ENCODE measurements at places on chromosomes 12 and 14.

GRCh38 chr14:106666341-106666740 lies 1140.0 kb downstream of the TMEM121 start:
- no peak for DNase-seq

- DNase-seq: peak; percentile 55
Observed at GRCh38 chr12:60494244-60494643, 898.4 kb downstream of the SLC16A7 start.

GRCh38 chr12:6923851-6924250 lies 3.9 kb upstream of the ATN1 start:
- DNase-seq: no peak

DNA sequence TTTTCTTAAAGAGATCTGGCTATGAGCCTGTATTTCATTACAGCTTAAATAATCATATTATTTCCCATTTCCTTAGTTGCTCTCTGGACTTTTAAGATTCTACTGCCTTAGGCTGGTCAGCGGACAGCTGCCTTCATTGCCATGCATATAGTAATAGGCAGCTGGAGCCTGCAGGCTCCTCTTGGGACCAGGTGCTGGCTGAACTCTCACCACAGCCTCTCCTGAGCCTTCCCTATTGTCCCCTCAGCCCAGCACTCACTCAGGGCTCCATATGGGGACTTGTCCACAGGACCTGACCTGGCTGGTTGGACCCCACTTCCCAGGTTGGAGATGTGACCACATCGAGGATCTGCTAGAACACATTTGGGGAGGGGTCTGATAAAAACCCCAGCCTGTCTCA lies 405.4 kb downstream of the DPF3 start:
- DNase-seq: no peak

DNA sequence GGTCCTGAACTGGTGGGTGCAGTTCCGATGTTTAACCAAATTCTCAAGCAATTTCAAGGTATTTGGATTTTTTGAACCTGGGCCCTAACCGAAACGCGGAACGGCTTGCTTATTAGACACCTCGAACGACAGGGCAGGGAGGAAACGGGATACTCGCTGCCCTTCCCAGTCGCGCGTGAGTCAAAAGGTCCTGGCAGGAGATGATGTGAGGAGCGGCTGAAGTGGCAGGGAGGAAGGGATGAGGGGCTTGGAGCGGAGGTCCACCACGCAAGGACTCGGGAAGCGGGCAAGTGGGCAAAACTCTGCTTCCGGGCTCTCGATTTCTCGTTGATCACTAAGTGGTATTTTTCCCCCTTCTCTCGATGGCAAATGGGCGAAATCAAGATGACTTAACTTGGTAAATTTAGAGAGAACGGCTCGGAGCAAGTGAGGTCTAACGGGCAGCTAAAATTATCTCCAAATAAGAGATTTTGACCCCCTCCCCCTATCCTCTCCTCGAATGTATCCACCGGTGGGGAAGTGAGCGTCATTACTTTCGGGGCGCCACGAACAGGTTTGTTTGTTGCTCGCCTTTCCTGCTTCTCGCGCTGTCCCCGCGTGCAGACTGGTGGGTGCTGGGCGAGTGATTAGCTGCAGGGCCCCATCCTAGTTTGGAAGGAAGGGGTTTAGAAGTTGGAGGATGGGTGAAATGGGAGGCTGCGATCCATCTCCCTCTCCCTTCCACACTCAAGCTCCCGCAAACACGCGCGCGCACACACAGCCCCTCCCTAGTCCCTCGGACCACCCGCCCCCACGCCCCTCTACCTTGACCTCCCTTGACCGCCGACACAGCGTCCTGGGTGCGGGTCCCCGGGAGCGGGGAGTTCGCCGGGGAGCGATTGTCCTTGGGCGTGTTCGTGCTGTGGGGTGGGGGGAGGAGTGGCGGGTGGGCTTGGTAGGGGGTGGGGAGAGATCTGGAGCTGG lies 986 bp upstream of the NTF3 start:
- DNase-seq: peak; percentile 9

GRCh38 chr12:4918950-4919660 lies 9.4 kb downstream of the KCNA1 start:
- no peak for DNase-seq

GRCh38 chr12:13167226-13167625 lies 29.3 kb upstream of the EMP1 start:
- peak; percentile 90 for DNase-seq

GRCh38 chr12:13437541-13437940 lies 241.0 kb downstream of the EMP1 start:
- DNase-seq: no peak

- no peak for DNase-seq
Observed at GRCh38 chr14:72876005-72876709, 17.7 kb downstream of the DPF3 start.

DNA sequence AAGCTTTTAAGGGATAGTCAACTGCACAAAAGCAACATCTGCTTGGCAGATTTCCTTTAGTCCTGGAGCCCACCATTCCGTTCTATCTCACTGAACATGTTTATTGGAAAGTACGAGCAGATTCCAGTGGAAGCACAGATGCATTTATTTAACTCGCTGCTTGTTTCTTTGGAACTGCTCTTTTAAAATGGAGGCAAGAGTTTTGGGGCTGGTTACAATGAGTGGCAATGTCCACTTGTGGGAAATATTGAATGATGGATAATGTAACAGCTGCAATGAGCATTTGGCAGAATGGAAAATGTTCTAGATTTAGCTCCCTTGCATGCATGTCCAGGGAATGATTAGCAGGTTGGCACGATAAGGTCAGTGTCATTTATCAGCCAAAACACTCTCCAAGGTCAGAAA lies 163.0 kb downstream of the ATP23 start:
- DNase-seq: no peak

DNA sequence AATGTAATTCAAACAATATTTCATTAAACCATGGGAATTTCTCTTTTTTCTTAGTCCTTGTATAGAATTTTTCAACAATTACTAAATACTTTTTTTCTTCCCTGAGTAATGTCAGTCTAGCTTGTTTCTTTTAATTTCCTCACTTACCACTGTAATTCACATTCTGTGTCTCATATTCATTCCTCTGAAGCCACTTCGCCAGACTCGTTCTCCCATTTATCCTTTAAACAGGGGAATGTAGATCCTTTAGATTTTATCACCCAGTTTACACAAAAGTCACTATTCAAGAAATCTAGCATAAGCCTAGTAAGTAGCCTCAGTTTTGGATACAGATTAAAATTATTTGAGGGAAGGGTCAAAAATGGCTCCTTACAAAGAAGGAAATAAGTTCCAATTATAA lies 6.8 kb downstream of the USP15 start:
- DNase-seq: no peak

GRCh38 chr12:7374423-7375144 lies 69.4 kb downstream of the CD163L1 start:
- peak; percentile 47 for DNase-seq

DNA sequence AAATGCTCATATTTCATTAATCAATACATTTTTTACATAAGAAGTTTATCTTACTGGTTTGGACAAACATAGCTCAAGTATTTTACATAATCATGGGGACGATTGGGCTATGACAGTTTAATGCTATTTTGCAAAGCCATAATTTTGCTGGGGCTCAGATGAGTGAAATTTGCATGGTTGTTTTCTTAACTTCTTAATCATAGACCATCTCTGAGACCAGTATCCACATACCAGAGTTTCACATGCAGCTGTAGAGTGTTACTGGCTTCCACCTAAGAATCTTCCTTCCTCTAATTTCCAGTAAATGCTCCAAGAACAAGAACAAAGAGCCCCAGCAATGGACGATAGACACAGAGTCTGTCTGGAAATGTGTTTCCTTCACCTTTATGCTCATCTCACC lies 303.0 kb upstream of the TMEM132C start:
- no peak for DNase-seq

- DNase-seq: no peak
Observed at GRCh38 chr12:25993901-25994651, 35.6 kb downstream of the RASSF8 start.

DNA sequence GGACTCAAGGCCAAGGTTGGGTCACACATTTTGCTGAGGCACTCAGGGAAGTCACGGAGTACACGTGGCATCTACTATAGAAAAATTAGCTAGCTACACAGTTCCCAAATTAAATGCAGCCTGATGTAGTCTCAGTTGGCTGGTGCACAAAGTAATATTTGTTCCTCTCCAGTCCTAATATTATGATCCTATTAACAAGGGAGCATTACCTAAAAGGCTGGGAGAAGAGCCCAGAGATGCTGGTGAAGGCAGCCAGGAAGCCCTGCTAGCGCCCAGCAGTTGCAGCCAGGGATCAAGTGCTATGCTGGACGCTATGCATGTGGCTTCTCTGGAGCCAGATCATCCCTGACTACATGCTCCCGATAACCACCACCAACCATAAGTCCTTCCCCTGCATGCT lies 88.0 kb upstream of the GSC start:
- DNase-seq: no peak

GRCh38 chr14:69260861-69261564 lies 1.1 kb downstream of the GALNT16 start:
- DNase-seq: peak; percentile 27

DNA sequence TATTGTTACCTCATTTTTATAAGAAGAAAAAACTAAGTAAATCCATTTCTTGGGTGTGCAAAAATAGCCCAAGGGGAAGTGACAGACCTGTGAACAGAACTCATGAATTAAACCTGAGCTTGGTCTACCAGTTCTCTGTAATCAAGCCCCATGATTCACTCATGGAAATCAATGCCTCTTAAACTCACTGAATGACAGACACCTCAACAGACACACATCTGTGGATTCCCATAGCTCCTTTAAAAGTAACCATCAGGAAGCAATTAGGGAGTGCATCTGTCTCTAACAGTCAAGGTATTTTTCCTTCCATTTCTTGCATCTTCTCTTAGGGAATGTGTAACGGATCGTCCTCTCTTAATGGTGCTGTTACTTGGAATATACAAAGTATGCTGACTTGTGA lies 215.0 kb upstream of the EEA1 start:
- peak; percentile 81 for DNase-seq

GRCh38 chr12:56046027-56046780 lies 4.5 kb downstream of the RPS26 start:
- DNase-seq: no peak

- no peak for DNase-seq
Observed at GRCh38 chr12:104720339-104721038, 237.6 kb downstream of the SLC41A2 start.

- DNase-seq: peak; percentile 67
Observed at GRCh38 chr14:31828946-31829868, 247.9 kb upstream of the ARHGAP5 start.

DNA sequence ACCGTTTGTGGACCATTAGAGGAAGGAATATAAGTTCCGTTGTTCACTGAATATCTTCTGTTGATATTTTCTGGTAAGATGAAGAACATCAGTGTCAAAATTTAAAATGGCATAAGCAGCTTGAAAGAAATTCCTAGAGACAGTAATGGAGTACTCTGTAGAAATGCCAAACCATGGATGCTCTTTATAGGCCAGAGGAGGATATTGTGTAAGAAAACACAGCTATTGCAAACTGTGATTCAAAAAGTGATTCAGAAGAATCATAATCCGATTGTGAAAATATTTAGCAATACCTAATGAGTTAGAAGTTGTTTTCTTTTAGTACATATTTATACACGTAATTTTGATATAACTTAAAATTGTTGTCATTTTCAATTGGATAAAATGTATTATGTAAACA lies 102.8 kb downstream of the SLC16A7 start:
- peak; percentile 89 for DNase-seq

- DNase-seq: no peak
Observed at GRCh38 chr14:92847749-92848148, 53.6 kb downstream of the GOLGA5 start.

GRCh38 chr12:18421867-18422266 lies 160.5 kb downstream of the PIK3C2G start:
- DNase-seq: peak; percentile 45

DNA sequence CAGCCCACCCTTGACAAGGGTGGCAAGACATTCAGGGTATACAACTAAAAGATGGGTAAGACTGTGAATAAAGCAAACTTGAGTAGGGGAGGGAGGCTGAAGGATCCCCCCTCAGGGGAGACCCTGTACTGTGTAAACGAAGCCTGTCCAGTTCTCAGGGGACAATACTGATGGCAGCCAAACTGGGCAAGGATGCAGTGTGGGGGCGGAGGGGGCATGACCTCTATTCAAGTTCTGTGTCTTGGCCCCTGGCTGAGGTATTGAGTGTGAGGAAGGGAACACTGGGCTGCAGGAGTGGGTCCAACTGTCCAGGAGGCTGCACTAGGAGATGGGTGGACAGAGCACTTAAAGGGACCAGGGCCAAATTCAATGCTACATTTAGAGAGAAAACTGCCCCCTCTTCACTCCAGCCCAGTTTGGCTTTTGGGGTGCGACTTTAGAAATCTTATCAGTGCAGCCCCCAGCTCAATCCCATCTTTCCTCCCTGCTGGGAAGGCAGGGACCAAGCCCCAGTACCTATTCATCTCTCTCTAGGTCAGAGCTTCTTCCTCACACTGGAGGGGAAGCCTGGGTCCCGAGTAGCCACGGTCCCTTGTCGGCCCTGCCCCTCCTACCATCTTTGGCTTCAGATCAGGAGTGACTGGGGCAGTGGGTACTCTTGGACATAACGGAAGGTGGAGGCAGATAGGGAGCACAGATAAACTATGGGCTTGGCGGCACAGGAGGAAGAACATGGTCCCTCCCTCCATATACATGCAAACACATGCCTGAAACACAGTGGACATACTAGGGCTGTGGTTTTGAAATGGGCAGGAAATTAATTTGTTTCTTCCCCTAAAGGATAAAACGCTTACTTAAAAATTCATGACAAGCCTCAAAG lies 11.8 kb downstream of the SLC39A5 start:
- no peak for DNase-seq

DNA sequence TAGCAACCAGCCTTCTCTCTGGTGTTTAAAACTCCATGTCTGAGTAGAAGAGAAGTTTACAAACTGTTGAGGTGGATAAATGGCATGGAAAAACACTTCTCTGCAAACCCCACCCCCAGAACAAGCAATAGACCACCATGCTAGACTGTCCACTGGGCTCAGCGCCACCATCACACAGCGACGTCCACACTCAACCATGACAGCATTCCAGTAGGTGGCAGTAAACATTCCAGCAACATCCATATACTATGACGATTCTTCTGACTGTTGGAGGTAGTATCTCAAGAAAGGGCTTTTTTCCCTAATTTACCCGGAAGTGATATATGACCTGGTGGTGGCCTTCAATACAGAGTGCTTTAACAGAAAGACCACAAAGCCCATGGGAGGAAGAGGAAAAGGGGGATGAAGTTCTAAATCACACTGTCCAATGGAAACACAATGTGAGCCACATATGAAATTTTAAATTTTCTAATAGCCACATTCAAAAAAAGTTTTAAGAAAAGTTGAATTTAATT lies 152.2 kb downstream of the SLC15A4 start:
- no peak for DNase-seq

GRCh38 chr14:21796916-21797315 lies 123.3 kb upstream of the OR4E1 start:
- DNase-seq: peak; percentile 7

GRCh38 chr12:2551412-2551900 lies 243.3 kb upstream of the FKBP4 start:
- DNase-seq: no peak

DNA sequence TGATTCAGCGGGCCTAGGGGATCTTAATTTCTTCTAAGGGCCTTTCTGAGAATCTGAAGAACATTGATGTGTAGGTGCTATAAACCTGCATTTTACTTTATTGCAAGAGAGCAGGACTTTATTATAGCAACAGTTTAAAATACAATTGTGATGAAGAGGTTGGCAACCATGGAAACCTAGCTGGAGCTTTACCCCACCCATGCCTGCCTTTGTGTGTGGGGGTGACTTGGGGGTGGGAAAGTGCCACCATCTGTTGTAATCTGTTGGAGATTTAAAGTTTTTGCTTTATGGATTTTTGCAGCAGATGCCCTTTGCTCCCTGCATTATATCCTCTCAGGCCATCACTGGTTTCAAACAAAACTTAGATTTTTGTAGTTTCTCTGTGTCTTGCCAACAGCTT lies 64.6 kb downstream of the ATG14 start:
- DNase-seq: no peak
